H54 (cell line): ENCODE measurements at places on chromosomes 6 and 20.

GRCh38 chr6:131955192-131955591 is 4.0 kb upstream of the CCN2 start:
- DNase-seq: no peak

GRCh38 chr6:37680668-37681067 is 17.0 kb downstream of the MDGA1 start:
- no peak for DNase-seq

DNA sequence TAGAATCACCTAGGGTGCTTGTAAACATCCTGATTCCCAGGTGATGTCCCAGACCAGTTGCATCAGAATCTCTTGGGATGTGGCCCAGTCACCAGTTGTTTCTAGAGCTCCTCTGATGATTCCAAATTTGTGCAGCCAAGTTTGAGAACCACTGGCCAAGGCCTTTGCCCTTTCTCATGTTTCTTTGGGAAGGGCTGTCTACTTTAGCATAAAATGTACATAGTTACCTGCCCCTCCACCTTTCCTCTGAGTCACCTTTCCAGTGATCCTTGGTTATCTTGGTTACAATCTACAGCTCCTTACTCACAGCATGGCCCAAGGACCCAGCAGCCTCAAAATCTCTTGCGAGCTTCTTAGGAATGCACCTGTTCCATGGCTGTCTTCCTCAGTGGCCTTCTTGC is 266.4 kb upstream of the PRND start:
- no peak for DNase-seq

- no peak for DNase-seq
Measured at GRCh38 chr20:61929971-61930666, 135.6 kb downstream of the TAF4 start.

GRCh38 chr20:62418709-62419487 is 8.4 kb downstream of the RBBP8NL start:
- DNase-seq: no peak

GRCh38 chr6:42748203-42748898 is 2.4 kb upstream of the TBCC start:
- DNase-seq: no peak

DNA sequence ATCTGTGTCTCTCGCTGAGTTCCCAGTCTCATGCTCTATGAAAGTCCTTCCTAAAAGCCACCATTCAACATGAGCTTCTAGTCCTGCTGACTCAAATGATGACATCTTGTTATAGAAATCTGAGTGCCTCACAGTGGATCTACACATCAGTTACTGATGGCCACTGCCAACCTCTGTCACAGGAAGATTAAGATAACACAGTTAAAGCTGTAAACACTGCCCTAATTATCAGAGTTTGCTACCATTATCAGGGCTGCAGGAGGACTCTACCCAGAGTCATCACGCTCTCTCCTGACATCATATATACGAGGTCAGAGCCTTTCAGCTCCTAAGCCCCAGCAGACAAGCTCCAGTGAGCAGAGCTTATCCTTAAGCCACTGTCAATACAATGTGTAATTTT is 63.2 kb downstream of the HIVEP2 start:
- no peak for DNase-seq

DNA sequence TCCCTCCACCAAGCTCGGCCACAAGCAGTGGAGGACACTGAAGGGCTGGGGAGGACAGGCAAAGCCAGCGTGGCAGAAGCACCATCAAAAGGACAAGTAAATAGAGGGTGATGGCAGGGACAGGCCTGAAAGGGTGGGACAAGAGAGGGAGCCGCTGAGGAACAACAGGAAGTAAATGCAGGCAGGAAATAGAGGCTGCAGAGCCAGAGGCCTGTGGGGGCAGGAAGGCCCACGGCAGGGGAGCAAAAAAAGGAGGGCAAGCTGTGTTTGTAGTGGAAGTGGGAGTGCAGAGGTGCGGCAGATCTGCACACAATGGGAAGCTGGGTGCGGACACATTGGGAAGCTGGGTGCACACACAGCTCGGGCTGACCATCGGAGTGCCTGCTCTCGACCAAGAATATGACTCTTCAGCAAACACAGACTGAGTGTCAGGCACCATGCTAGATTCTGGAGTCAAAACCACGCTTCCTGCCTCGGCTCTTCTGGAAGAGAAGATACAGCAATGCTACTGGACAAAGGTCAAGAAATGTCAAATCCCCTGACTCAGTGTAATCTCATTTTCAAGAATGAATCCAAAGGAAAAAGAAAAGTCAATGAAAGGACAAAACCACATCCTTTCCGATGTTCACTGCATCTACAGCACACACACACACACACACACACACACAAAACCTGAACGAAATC is 40.4 kb upstream of the RAB22A start:
- no peak for DNase-seq
